ENCODE measurements at places on chromosomes 13 and 19. TPM values are rescaled to one million over a fixed set of nuclear protein-coding genes. Genes with fewer than 3 reads are reported as not detected.
A peak's percentile ranks its signal among the peaks of the same experiment; 100 is the strongest.

- no peak for DNase-seq
These were observed 103.9 kb downstream of the HS6ST3 start for GRCh38 chr13:96193728-96194310.

The FFAR3 gene
- total RNA-seq, result not detected

The IZUMO2 gene
- not detected for total RNA-seq

GRCh38 chr13:36769126-36769525, 49.9 kb upstream of the RFXAP start:
- no peak for DNase-seq

- peak; percentile 31 for DNase-seq
These were observed 17.1 kb upstream of the GPC5 start for GRCh38 chr13:91381371-91381770.

The RGCC gene
- total RNA-seq, result 7.4 TPM

The NFILZ gene
- not detected for total RNA-seq

DNA sequence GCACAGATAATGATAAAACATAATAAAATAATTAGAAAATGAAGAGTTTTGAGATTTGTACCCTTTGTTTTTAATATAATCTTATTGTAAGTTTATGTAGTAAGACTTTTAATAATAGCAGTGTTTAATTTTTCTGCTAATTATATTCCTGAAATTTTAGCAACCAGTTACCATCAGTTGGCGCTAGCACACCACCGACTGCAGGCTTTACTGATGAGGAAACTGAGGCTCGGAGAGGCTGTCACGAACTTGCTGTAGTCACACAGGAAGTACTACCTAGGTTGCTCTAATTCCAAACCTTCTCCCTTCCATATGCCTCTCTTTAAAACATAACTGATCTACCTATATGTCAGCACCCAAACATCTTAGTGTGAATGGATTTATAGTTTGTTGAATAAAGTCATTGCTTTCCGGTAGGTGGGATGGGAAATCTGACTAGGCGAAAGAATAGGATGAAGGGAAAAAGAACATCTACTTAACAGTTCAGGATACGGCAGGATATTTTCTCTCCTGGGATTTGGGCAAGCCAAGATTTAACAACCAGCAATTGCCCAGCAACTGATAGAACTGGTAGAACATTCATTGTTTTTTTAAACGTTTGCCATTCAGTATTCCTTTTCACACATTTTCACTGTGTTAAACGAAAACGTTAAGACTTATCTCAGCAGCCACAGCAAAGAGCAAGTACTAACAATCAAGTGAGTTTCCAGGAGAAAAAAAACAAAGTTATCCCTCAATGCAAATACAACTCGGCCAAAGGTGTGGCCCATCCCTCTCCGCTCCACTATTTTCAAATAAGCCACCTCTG, 822 bp upstream of the RFXAP start:
- DNase-seq, result no peak

GRCh38 chr19:33747273-33747672, 49.4 kb upstream of the KCTD15 start:
- DNase-seq, result no peak

DNA sequence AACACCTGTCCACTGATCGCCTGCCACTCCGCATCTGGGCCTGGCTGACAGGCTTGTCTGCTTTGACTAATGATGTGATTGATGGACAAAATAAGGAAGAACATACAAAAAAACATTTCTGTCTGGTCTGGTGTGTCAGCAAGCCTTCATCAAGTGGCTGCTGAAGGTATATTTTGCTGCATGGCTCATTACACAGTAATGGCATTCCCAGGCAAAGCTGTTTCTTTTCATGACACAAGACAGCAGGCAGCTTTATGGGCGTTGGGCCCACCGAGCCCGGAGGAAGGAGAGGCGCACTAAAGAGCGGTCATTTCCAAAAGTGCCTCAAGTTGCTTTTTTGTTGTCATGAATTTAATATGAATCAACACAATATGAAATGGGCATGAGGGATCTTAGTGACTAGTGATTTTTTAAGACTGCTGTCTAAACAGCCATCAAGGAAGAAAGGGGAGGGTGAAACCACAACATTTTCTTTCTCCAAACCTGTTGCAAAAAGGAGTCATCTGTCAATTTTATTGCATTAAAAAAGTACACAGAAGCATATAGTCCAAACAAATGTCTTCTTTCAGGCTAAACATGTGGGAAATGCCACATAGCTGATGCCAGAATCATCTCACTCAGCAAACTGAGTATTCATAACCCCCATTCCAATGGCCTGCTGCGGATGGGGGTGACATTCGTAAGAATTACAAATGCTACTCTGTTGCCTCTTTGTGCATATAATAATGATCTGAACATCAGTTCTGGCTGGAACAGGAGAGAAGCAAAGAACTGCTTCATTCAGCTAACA, 476.6 kb downstream of the ZNF536 start:
- no peak for DNase-seq

DNA sequence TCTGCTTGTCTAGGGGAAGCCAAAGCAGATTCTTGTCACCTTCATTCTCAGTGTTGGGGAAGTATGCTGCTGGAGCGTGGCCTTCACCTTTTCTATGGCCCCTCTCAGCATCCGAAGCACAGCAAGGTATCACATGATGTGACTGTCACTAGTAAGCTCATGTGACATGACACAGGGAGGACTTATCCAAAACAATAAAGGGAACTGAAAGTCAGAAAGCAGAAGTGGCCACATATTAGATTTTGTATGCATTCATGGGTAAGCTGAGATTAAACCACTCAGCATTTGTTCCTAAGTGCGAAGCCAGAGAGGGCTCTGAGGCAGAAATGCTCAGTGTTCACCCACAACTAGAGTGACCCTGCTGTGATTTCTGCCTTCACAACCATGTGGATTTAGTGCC, 72.8 kb upstream of the PCDH8 start:
- no peak for DNase-seq

All from myocyte (in vitro differentiated cells).